ENCODE measurements at places on chromosomes 5 and 9.

- DNase-seq: no peak
Measured at GRCh38 chr9:72718503-72718902, 197.1 kb downstream of the TMC1 start.

DNA sequence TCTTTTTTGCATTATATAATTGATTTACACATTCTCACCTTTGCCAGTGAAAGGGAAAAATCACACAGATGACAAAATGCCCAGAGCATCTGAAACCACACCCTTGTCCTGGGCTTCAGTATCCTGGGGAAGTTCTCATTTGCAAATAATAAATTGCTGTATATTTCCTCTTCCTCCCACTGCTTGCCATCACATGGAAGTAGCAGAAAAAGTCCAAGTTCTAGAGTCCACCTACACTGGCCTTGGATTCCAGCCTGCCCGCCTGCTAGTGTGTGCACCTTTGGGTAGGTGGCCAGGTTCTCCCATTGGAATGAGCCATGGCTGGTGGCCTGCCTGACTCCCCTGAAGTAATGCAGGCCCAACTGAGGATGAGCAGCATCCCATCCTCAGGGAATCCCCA is 149.4 kb downstream of the GADD45G start:
- no peak for DNase-seq

DNA sequence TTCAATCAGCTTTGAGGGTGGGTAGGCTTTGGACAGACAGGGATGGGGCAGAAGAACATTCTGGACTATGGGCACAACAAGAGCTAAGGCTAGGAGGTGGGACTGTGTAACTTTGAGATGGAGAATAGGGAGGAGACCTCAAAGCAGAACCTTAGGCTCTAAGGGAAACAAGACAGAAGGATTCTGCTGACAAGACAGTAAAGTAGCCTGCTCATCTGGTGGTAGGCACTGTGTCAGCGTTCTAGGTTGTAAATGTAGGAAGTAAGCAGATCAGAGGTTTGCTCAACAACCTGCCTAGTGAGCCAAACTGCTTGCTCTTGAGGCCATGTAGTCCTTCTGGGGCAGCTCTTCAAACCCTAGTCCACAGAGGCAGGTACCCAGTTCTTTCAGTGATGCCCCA is 15.0 kb upstream of the IL12B start:
- no peak for DNase-seq

GRCh38 chr5:37448941-37449340 is 69.8 kb downstream of the WDR70 start:
- no peak for DNase-seq

DNA sequence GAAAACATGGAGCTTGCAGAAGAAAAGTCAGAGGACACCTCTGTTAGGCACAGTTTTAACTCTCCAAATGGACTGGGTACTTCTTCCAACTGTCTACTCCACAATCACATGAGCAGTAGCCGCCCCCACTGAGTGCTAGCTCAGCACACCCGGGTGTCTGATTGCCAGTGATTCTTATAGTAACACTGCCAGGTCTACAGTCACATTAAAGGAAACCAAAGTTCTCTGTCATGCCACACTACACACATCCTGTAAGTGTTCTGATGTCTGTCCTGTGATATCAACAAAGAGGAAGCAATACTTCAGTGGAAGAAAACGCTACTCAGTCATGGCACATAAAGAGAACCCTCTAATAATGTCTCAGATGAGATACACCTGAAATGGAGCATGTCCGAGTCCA is at the start of gene HAVCR2:
Gene HAVCR2, minus strand, starts transcription at position 69 of the 400 bp plus-strand sequence. Its CDS starts 61 bp downstream, at position 8.
- no peak for DNase-seq

DNA sequence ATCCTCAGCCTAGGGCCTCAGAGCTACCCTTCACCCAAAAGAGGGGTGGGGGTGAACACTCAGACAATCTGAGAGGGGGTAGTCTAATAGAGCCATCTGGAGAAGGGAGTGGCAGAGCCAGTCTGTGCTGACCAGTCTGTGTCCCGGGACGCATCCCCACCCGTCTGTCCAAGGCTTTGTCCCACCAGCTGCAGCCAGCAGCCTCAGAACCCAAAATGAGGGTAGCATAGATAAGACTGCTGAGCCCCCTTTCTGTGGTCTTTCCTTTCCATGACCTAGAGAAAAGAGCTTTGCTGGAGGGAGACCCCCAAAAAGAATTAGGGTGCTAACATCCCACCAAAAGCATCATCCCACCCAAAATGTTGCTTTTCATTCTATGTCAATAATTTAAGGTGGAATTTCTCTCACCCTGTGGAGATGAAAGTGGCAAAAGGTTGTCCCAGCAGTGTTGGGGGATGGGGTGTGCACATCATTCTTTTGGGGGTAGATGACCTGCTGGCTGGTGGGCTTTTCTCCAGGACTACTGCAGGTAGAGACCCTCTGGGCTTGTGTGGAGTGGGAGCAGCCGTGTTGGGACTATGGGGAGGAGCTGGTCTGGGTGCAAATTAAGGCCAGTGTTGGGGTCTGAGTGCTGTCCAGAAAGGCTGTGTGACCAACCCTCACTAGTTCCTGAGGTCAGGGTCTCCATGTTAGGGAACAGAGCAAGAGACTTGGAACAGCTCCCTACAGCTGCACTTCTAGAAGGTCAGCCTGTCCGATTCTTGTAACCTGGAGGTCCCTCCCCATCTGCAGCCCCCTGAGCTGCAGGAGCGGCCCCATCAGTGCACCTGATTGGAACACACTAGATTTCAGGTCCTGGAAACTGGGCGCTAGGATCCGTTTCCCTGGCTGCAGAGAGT is 19.9 kb downstream of the URM1 start:
- DNase-seq: no peak

GRCh38 chr5:123546657-123547056 is 34.7 kb downstream of the CSNK1G3 start:
- DNase-seq: no peak

DNA sequence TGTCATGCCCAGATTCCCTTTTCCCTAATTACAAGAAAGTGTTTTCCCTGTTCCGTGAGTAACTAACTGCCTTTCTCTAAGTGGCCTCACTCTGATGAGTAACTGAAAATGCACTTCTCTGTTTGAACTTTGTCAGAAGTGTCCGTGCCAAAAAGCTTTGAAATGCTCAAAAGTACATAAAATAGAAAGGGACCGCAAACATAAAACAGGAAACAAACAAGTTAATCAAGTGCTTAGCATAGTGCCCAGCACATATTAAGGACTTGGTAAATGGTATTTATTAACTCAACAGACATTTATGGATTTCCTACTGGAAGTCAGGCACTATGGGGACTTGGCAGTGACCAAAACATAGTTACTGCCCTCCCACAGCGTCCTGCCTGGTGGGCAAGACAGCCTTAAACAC is 22.3 kb downstream of the AQP3 start:
- no peak for DNase-seq

DNA sequence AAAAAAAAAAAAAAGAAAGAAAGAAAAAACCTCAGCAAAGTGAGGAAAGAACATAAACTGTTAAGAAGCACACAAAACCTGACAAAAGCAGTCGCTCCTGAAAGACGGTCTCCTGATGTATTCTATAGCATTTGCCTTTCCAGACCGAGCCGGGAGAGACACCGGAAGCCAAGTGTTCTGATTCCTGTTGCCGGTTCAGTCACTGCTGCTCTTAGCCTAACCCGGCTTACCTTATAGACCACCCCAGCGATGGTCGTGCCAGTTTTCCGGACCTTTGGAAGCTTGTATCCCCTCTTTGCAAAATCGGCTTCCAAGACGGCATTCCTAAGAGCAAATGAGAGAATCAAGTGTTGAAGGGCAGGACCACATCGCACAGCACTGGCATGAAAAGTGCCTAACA is 630 bp downstream of the PSMB7 start:
- no peak for DNase-seq

GRCh38 chr9:91419222-91420191 is 4.1 kb downstream of the NFIL3 start:
- DNase-seq: no peak

- DNase-seq: no peak
Measured at GRCh38 chr9:93646640-93647178, 70.3 kb downstream of the PHF2 start.

GRCh38 chr5:173514661-173515060 is 101.8 kb downstream of the BOD1 start:
- DNase-seq: no peak

GRCh38 chr5:147822686-147823491 is 8.6 kb downstream of the SPINK1 start:
- peak; percentile 36 for DNase-seq

DNA sequence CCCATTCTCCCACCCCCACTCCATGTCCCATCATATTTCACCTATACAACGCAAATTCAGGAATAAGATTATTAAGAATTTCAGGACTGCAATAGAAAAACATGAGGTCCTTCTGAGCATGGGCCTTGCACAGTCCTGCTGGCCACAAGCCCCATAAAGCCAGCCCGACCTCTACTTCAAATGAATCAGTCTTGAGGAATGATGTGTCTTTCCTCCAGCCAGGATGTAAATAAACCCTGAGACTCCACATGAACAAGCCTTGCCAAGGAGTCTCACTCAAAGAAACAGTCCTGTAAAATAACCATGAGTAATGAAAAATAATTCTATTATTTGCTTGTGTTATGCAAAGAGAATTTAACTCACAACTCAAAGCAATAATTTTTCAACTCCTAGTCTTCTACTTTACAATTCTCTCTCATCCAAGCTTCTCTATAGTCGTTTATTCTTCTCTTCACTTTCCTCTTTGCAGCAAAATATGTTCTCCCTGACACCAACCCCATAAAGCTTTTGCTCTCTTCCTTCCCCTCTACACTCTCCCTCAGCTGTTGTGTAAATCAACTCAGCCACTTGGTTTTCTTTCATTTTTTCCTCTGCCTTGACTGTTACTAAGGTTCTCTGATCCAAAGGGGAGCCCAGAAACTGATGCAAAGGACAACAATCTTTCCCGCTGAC is 140.1 kb upstream of the MOCS2 start:
- peak; percentile 8 for DNase-seq

GRCh38 chr5:132651838-132652469 is 6.0 kb upstream of the IL13 start:
- DNase-seq: no peak

- DNase-seq: no peak
Measured at GRCh38 chr5:147559749-147560148, 49.9 kb upstream of the DPYSL3 start.

GRCh38 chr5:135140446-135141204 is 106.6 kb upstream of the PITX1 start:
- no peak for DNase-seq

DNA sequence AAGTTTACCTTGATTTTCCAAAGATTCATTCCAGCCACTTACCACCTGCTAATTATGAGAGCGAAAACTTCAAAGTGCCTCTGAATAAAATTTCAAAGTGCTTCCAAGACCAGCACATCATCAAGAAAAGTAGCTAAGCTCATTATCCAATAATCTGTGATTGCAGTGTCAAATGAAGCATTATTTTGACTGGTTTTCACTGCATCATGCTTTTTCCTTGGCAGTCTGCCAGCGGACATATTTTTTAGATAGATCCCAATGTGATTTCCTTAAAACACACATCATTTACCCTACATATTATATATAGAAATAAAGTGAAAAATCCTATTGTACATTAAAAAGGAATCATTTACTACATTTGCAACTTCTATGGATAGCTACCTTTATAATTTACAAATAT is 508.6 kb upstream of the FAM174A start:
- DNase-seq: no peak

GRCh38 chr9:357560-357959 is 142.9 kb downstream of the DOCK8 start:
- DNase-seq: no peak

DNA sequence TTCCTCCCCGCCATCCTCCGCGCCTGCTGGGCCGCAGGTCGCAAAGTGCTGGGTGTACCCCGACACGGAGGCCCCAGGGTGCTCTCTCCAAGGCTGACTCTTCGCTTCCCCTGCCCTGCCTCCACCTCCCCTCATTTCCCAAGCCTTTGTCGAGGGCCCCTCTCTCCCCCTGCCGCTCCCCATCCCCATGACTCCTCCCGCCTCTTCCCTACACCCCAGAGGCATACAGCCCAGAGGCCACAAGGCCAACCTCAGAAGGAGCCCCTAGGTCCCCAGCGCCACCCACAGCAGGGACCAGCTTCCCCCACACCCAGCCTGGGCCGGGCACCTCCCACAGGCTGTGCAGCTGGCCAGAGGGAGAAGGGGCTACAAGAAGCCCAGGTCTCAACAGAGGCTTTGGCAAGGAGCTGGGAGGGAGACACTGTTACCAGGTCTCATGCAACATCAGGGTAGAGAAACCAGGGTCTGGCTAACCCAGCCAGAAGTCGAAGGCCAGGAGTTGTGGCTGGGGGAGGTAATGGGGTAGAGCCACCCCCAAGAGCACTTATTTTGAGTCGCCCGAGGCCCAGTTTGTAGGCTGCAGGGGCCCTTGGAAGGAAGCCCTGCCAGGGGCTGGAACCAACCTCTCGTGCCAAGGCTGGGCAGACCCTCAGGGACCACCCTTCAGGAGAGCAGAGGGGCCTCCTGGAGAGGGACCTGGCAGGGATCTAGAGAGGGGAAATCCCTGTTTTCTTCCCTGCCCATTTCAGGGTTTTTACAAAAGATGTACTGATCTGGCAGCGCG is 24.5 kb upstream of the SARDH start:
- DNase-seq: no peak

DNA sequence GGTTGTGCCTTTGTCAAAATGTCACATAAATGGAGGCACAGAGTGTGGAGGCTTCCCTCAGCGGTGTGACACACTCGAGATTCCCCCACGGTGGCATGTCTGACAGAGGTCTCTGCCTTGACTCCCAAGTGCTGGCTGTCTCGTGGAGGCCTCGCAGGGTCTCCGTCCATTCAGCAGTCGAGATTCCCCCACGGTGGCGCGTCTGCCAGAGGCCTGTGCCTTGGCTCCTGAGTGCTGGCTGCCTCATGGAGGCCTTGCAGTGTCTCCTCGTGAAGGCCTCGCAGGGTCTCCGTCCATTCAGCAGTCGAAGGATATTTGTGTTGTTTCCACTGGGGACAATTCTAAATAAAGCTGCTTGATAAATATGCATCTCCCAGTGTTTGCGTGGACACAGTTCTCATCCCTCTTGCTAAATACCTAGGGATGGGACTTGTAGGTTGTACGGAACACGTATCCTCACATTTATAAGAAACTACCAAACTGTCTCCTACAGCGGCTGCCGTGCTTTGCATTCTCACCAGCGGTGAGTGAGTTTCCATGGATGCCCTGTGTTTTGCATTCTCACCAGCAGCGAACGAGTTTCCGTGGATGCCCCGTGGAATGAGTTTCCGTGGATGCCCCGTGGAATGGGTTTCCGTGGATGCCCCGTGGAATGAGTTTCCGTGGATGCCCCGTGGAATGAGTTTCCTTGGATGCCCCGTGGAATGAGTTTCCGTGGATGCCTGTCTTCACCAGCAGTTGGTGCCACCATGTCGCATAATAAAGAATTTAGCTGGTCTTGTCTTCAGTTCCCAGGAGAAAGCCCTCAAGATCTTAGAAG is 25.8 kb downstream of the PNPLA7 start:
- DNase-seq: no peak

- no peak for DNase-seq
Measured at GRCh38 chr9:79567671-79568098, 4.1 kb upstream of the TLE4 start.

- no peak for DNase-seq
Measured at GRCh38 chr9:126956917-126957686, 42.5 kb downstream of the RALGPS1 start.

Measured in left renal cortex interstitium (tissue), 4 donors.